ENCODE measurements at places on chromosomes 4 and X. TPM values are rescaled to one million over a fixed set of nuclear protein-coding genes. Genes with fewer than 3 reads are reported as not detected.

Gene SNCA
- 13.4 TPM for total RNA-seq

- no peak for DNase-seq
Measured at GRCh38 chrX:79506001-79506400, 138.9 kb upstream of the ITM2A start.

GRCh38 chrX:150092549-150092948 lies 154.3 kb upstream of the EOLA2 start:
- no peak for DNase-seq

DNA sequence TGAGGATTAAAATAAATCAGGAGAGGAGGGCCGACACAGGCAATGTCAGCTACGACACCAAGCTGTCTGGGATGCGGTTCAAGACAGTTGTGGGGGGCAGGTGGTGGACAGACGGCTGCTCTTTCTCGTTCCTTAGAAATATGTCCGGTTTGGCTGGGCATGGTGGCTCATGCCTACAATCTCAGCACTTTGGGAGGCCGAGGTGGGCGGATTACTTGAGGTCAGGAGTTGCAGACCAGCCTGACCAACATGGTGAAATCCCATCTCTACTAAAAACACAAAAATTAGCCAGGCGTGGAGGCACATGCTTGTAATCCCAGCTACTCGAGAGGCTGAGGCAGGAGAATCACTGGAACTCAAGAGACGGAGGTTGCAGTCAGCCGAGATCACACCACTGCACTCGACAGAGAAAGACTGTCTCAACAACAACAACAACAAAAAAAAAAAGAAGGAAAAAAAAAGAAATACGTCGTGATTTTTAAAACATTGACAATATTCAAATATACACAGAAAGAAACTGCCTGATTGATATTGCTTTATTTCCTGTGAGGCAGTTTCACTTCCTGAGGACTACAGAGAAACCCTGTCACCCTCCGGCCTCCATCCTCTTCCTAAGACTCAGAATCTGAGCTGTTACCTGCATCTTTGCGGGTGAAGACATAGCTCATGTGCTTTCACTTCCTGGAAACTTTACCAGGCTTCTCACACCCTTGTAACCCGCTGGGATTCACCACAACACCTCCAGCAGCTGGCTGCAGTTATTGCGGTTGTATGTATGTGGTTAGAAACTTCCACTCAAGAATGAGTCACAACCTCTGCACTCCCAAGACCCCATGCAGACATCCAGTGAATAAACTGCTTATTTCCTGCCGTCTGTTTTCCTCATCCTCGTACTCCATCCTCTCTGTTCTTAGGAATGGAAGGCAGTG lies 63.8 kb upstream of the STS start:
- DNase-seq: no peak

GRCh38 chr4:158259955-158260575 lies 49.8 kb downstream of the TMEM144 start:
- no peak for DNase-seq

Data from progenitor cell of endocrine pancreas (in vitro differentiated cells).